ENCODE measurements at places on chromosomes 4 and X. TPM values are rescaled to one million over a fixed set of nuclear protein-coding genes. Genes with fewer than 3 reads are reported as not detected.

GRCh38 chr4:85762529-85762871 lies 287.6 kb downstream of the ARHGAP24 start:
- DNase-seq = peak; percentile 49

- DNase-seq = no peak
Measured at GRCh38 chrX:100048156-100048555, 361.9 kb downstream of the PCDH19 start.

- DNase-seq = no peak
Measured at GRCh38 chr4:169640261-169640870, 20.0 kb downstream of the CLCN3 start.

DNA sequence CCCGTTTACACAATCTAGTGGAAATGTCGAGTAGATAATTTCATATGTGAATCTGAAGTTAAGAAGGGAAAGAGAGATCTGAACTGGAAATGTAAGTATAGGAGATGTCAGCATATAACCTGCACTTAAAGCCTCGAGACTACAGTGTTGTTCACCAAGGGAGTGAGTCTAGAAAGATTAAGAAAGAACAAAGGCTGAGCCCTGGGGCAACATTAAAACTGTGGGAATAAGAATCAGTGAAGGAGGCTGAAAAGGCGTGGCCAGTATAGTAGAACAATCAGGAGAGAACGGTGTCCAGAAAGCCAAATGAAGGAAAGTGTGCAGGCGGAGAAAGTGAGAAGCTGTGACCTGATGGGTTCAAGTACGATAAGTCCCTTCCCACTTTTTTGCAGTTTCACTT lies 118.8 kb upstream of the TENM3 start:
- DNase-seq = no peak

Gene SMIM43
- total RNA-seq = not detected

Gene NAP1L3
- total RNA-seq = 1.5 TPM

Gene DCTD
- 98.5 TPM for total RNA-seq

Gene SYTL4
- total RNA-seq = 5.7 TPM

Gene ENPEP
- not detected for total RNA-seq

Gene CLTRN
- not detected for total RNA-seq

Gene BTK
- not detected for total RNA-seq

Gene ATG4A
- 7.6 TPM for total RNA-seq
